ENCODE measurements at places on chromosomes 1 and 21. TPM values are rescaled to one million over a fixed set of nuclear protein-coding genes. Genes with fewer than 3 reads are reported as not detected.

The SLC37A1 gene
- 7.4 TPM for total RNA-seq

The DMBX1 gene
- total RNA-seq: 0.13 TPM

The HTR6 gene
- total RNA-seq: not detected

The VASH2 gene
- 0.94 TPM for total RNA-seq

The PCP4L1 gene
- total RNA-seq: 0.89 TPM

The PCBP3 gene
- 14.1 TPM for total RNA-seq

The TRIM63 gene
- 0.18 TPM for total RNA-seq

The NT5C1A gene
- total RNA-seq: 1.4 TPM
